Activated CD4-positive, alpha-beta T cell treated with anti-CD3 and anti-CD28 coated beads for 36 hours (primary cell): ENCODE measurements at places on chromosomes 1 and 21.
A peak's percentile ranks its signal among the peaks of the same experiment; 100 is the strongest.

- no peak for DNase-seq
Measured at GRCh38 chr1:3677484-3677883, 25.2 kb downstream of the TP73 start.

GRCh38 chr1:208615371-208615770 is 371.2 kb upstream of the PLXNA2 start:
- DNase-seq, result no peak

GRCh38 chr1:6162773-6163172 is 17.3 kb downstream of the CHD5 start:
- no peak for DNase-seq

DNA sequence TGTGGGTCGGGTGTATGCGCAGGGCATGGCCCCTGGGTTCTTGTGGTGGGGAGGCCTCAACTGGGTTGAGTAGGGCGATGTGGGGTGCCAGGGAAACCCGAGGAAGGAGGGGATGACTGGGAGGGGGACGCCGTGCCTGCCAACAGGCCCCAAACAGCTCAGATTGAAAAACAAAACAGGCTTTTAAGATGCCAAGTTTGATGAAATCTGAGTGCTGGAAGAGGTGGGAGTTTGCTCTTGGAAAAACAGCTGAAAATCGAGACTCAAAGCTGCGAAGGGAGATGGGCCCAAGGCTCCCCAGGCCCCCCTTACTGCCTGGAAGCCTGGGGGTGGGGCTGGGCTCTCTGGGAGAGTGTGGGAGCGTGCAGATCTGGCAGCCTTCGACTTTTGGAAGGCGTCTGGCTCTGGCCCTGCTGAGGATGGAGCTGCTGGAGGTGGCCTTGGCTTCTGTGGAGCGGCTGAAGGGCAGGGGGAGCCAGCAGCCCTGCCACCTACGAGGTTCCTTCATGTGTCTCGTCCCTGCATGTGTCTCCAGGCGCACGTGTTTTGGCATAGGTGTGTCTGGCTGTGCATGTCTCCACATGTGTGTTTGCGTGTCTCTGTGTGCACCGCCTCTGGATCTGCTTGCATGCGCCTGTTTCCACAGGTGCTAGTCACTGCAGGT is 33.3 kb downstream of the PTPRF start:
- DNase-seq, result no peak

DNA sequence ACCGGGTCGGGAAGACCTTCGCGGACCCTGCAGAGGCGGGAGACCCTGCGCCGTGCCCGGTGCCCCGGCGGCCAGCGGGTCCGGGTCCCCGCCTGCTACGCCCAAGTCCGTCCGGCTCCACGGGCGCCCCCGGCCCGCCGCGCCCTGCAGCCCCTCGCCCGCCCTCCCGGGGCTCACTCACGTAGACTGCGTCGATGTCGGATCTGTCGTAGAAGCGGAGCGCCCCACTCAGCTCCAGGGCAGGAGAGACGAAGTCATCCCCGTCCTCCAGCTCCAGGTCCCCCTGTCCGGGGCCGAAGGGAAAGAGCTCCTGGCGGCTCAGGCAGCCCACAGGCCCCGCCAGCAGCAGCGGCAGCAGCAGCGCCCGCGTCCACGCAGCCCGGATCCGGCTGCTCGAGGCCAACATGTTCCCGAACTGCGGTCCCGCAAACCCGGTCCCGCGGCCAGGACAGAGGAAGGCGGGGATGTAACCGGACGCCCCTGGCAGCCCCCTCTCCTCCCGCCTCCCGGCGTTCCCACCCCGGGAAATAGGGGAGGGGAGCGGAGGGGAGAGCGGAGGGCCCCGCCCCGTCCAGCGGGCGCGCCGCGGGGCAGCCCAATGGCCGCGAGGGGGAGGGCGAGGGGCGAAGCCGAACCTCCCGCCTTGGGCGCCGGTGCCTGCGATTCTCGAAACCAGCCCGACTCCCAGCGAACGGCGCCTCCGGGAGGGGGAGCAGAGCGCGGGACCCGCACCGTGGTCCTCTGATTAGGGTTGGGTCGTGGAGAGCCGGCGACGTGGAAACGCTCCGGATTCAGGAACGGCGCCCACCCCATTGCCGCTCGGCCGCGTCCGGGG is at the start of gene NID1:
TSS of gene NID1 (minus strand) at position 417 of the 835 bp plus-strand sequence. CDS start at position 406, 11 bp downstream.
- DNase-seq, result peak; percentile 35

- no peak for DNase-seq
Measured at GRCh38 chr1:88191917-88192316, 492.2 kb upstream of the PKN2 start.

- DNase-seq, result peak; percentile 10
Measured at GRCh38 chr1:212814537-212815334, 23.0 kb downstream of the TATDN3 start.

GRCh38 chr1:116902723-116903383 is 6.9 kb upstream of the PTGFRN start:
- DNase-seq, result no peak

- DNase-seq, result no peak
Measured at GRCh38 chr1:210541680-210542358, 213.1 kb downstream of the HHAT start.

GRCh38 chr1:101073836-101074235 is 48.3 kb upstream of the DPH5 start:
- no peak for DNase-seq

DNA sequence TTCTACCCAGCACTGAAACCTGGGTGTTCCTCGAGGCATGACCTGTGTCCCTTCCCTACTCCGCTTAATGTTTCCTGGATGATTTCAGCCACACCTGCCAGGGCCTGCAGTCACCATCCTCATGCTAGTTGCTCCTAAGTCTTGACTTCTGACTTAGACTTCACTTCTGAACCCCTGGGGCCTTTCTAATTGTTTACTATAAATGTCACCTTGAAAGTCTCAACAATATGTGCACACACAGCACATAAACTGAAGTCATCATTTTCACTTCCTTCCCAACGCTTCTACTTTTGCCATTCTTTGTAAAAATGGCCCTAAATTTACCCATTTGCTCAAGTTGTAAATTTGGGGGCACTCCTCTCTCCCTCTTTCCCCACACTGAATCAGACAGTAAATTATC is 141.1 kb downstream of the DYRK1A start:
- no peak for DNase-seq

DNA sequence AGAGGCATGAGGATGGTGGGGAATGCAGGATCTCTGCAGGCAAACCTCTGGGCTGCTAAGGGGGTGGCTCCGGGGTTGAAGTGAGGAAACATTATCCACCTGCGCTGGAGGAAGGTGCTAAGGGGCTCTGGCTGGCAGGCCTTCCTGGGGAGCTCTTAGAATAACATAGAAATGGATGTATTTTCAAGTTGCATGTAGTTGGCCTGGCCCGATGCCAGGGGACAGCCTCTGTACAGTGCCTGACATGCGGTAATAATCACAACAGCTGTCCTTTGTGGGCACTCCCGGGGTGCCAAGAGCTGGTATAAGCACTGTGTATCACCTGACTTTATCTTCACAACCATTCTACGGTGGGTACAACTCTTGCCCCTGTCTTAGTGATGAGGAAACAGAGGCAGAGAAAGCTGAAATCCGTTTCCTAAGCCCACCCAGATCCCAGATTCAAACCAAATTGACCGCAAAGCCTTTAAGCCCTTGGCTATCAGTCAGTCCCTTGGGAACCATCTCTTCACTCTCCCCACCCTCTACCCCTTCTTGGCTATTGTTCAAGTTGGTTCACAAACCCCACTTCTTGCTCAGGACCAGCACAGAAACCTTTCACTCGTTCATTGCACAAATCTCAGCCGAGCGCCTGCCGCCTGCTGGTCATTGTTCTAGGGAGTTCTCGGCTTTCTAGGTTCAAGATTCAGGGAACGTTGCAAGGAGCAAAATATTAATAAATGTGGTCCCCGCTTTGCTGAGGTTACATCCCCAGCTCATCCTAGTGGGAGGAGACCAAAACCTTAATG is 30.9 kb downstream of the PADI4 start:
- no peak for DNase-seq

DNA sequence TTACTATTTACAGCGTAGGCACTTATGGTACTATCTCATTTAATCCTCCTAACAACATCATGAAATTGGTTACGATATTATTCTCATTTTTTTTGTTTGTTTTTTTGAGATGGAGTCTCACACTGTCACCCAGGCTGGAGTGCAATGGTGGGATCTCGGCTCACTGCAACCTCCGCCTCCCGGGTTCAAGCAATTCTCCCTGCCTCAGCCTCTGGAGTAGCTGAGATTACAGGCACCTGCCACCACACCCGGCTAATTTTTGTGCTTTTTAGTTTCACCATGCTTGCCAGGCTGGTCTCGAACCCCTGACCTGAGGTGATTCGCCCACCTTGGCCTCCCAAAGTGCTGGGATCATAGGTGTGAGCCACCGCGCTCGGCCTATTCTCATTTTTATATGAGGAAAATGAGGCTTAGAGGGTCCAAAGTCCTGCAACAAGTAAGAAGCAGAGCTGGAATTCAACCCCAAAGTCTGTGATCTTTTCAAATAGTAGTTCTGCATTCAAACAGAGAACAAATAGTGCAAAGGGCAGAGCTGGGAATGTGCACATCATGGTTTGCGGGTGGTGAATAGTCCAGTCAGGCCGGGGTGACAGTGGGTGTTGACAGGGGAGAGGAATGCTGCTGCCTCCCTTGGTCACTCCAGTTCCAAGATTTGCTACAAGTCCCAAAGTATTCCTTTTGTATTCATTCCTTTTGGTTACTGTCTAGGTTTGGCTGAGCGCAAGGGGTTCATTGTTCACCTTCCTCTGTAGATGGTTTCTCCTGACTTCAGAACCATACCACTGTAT is 4.6 kb downstream of the PRUNE1 start:
- DNase-seq, result no peak

GRCh38 chr21:45528981-45529784 is 13.1 kb downstream of the SLC19A1 start:
- no peak for DNase-seq

DNA sequence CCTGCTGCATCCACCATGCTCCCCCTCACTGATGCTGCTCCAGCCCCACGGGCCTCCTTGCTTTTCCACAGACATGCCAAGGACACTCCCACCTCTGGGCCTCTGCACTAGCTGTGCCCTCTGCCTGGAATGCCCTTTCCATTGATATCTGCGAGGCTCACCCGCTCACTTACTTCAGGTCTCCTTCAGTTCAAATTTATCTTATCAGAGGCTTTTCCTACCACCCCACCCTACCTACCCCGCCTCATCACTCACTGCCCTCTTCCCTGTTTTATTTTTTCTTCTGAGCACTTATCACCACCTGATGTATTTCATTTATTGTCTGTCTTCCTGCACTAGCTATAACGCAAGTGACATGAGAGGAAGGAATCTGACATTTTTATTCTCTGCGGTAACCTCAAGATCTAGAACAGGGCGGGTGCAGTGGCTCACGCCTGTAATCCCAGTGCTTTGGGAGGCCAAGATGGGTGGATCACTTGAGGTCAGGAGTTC is 7.0 kb downstream of the HSPG2 start:
- DNase-seq, result no peak

DNA sequence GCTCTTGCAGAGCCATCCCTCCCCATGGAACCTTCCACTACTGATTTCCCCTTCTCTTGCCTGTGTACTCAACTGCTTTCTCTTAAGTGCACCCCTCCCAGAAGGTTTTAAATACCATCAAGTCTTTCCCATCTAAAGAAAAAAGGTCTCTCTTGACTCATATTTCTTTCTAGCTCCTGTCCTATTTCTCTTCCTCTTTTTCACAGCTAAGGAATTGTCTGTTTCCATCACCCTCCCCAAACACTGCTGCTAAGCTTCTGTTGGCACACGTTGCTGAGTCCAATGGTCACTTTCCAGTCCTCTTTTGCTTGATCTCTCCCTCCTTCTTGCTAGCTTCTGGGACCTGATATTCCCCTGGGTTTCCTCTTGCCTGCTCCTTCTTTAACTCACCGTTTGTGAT is 13.3 kb upstream of the GNL2 start:
- DNase-seq, result no peak

- DNase-seq, result peak; percentile 11
Measured at GRCh38 chr1:163361123-163361934, 39.6 kb downstream of the NUF2 start.

- no peak for DNase-seq
Measured at GRCh38 chr1:223087291-223088255, 55.5 kb downstream of the TLR5 start.

DNA sequence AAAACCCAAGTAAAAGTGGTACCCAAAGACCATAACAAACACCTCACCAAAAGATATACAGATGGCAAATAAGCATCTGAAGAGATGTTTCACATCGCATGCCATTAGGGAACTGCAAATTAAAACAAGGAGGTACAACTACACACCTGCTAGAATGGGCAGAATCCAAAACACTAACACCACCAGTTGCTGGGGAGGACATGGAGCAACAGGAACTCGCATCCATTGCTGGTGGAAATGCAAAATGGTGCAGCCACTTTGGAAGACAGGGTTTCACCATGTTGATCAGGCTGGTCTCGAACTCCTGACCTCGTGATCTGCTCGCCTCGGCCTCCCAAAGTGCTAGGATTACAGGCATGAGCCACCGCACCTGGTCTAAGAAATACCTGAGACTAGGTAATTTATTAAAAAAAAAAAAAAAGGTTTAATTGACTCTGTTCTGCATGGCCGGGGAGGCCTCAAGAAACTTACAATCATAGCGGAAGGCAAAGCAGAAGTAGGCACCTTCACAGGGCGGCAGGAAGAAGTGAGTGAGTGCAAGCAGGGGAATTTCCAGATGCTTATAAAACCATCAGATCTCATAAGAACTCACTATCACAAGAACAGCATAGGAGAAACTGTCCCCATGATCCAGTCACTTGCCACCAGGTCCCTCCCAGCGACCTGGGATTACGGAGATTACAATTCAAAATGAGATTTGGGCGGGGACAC is 30.2 kb upstream of the PRSS38 start:
- DNase-seq, result no peak

DNA sequence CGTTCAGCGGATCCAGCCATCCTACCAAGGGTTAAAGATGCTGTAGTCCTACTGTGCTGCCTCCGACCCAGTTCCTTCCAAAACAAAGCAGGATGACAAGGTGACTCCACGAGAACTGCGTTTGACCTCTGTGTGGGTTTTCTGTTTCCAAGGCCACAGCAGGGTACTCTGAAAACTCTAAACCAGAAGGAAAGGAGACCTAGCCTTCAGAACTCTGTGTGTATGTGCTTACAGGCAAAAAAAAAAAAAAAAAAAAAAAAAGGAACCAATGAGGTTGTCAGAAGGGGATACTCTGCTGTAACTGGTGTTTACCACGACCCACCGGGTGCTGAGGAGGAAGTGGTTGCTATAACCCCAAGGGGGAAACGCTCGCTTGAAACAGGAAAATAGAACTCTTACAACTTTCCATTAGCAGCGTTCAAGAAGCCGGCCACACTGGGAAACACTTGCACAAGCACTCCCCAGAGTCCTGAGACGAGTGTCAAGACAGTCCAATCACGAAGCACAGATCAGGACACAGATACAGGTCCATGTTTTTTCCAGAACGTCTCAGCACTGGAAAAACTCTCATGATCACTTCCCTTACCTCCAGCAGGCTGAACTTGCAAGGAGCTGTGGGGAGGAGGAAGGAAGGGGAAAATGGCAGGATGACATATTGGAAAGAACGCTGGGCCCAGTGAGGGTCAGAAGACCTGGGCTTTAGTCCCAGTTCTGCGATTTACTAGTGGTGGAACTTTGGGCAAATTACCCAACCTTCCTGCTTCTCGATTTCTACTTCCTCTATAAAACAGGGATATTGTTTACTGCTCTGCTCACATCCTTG is 64.0 kb downstream of the ITPKB start:
- peak; percentile 78 for DNase-seq
